ENCODE measurements at places on chromosomes 4 and X.
A peak's percentile ranks its signal among the peaks of the same experiment; 100 is the strongest.

GRCh38 chr4:94469221-94469784 is 17.6 kb downstream of the PDLIM5 start:
- DNase-seq = no peak

GRCh38 chr4:108166441-108167315 is 2.1 kb downstream of the LEF1 start:
- DNase-seq = peak; percentile 67

- no peak for DNase-seq
Observed at GRCh38 chr4:73741031-73741749, 821 bp downstream of the CXCL8 start.

DNA sequence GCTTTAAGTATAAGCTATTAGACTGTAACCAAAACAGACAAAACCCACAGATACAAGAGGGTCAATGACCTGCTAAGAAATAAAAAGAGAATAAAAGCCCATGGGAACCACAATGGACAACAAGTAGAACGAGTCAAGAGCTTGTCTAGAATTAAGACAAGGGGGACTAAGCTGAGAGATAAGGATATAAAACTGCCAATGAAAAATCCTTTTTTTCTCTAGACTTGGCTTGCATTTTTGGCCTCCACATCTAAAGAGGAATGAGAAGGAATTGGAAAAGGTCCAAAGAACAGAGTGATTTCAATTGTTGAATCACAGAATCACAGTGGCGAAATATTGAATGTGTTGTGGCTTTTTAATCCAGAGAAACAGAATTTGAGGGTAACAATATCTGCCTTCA is 135.7 kb downstream of the QDPR start:
- no peak for DNase-seq

GRCh38 chr4:152117933-152118507 is 357.2 kb upstream of the GATB start:
- no peak for DNase-seq

- no peak for DNase-seq
Observed at GRCh38 chr4:1029529-1029928, 18.1 kb downstream of the FGFRL1 start.

DNA sequence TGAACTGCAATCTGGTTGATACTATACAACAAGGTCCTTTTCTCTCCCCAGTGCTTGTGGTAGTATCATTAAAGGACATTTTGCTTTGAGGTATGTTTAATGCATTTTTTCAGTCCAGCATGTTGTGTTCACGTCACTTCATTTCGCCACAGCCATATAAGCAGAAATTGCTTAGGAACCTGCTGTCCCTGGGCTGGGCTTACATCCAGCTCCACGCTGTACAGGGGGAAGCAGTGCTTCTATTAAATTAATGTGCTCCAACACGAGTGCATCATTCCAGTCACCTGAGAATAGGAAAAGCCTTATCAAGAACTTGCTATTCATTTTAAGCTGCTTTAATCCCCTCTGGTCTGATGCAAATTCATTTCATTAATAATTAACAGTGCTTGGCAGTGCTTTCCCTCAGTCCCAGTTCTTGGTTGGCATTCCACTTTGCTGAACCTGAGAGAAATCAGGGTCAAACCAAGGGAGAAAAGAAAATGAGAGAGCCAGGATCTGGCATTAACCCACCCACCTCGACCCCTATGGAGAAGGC is 47.4 kb upstream of the PTCHD1 start:
- no peak for DNase-seq

GRCh38 chr4:105162123-105162796 is 15.6 kb downstream of the TET2 start:
- DNase-seq = no peak

GRCh38 chr4:38832206-38832605 is 24.4 kb downstream of the TLR6 start:
- no peak for DNase-seq

GRCh38 chrX:107724653-107725052 is 50.9 kb downstream of the TSC22D3 start:
- no peak for DNase-seq

- DNase-seq = no peak
Observed at GRCh38 chr4:183988874-183989273, 83.8 kb downstream of the STOX2 start.

GRCh38 chrX:130039847-130040246 is 57.4 kb downstream of the BCORL1 start:
- no peak for DNase-seq

DNA sequence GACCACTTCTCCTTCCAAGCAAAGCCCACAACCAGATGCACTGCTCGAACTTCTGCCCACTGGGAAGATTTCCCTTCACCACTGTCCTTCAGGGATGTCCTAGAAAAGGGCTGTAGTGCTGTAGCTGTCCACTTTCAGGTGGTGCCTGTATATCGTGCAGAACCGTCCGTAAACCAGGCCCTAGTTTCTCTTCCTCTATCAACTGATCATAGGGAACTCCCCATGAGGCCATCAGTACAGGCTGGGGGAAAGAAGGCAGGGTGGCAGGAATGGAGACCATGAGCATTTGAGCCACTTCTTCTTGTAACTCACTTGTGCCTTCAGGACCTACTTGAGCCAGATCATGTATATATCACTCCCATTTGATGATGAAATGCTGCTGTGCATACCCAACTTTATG is 57.3 kb upstream of the FAM9B start:
- DNase-seq = no peak

DNA sequence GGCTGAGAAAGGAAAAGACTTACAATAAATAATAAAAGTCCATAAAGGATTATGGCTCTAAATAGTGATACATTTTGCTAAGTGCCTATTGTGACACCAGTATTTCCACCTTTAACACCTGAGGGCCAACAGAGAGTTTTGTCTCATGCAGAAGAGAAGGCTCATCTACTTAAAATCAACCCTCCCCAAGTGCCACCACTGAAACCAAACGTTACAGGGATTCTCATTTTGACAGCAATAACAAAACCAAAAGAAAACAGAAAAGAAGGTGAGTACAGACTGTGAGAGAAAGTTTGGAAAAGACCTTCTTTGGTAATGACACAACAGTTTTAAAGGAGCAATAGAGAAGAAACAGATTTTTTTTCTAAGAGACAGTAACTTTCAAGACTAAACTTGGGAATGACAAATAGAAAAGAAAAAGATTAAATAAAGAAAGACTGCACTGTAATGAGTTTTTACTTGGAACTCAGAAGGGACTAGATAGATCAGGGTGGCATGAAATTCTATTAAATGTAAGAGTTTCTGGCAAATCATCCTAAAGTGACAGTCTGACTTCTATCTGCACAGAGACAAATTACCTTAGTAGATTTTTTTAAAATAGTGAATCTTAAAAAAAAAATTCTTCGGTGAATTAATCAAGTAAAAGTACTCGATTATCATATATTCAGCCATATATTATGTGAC is 109.7 kb downstream of the ZNF827 start:
- DNase-seq = peak; percentile 13

DNA sequence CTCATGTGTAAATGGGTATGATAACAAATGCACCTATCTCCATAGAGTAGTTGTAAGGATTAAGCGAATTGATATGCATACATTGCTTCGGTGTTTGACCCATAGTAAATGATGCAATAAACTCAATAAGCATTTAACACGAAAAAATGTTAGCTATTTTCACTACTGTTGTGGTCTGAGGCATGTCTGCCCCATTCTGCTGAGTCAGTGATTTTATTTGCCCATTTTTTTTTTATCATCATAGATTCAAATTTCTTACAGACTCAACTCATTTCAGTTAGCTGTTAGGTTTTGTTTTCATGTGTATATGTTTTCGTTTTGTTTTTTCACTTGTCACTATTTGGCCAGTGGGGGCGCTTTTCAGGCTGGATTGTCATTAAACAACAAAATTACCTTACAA is 27.8 kb upstream of the ARHGEF9 start:
- DNase-seq = no peak

GRCh38 chr4:83581411-83582288 is 45.7 kb downstream of the GPAT3 start:
- no peak for DNase-seq

DNA sequence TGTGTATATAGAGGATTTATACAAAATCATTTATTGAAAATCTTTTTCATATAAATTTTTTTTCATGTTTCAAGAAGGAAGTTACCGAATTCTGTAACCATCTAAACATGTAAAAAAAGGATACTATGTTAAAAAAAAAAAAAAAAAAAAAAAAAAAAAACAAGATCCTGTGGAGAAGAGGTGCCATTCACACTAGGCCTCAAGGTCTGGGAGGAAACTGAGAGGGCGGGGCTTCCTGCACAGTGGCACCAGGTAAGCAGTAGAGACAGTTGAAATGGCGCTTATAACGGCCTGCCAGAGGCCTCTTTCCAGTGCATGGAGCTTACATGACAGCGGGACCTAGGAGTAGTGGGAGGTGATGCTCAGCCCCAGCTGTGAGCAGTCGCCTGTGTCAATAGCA is 17.5 kb downstream of the TRAPPC2 start:
- no peak for DNase-seq

- no peak for DNase-seq
Observed at GRCh38 chr4:153481478-153481877, 15.3 kb downstream of the TMEM131L start.

GRCh38 chrX:96170626-96171025 is 514.0 kb upstream of the DIAPH2 start:
- DNase-seq = no peak

DNA sequence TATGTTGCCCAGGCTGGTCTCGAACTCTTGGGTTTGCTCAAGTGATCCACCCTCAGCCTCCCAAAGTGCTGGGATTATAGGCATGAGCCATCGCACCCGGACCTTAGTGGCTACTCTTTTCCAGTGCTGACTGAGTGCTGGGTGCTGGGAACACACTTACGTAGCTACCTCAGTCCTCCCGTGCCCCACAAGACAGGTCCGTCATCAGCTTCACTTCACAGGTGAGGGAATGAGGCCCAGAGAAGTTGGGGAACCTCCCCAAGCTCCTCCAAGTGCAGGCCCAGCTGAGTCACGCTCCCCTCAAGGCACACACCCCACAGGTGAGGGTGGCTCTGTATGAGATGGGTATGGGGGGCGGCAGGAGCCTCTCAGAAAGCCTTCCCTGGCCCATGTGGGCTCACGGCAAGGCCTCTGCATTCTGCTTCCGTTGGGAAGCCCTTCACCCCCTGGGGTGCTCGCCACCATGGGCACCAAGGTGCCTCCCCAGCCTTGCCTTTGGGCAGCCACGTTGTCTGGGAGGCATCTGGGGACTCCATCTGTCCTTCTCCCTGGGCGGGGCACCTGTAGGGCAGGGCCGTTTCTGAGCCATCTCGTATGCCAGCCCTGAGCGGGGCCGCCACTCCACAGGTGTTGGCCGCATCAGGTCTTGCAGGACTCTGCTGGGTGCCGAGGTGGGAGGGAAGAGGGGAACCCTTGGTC is 28.4 kb downstream of the NSG1 start:
- DNase-seq = no peak

DNA sequence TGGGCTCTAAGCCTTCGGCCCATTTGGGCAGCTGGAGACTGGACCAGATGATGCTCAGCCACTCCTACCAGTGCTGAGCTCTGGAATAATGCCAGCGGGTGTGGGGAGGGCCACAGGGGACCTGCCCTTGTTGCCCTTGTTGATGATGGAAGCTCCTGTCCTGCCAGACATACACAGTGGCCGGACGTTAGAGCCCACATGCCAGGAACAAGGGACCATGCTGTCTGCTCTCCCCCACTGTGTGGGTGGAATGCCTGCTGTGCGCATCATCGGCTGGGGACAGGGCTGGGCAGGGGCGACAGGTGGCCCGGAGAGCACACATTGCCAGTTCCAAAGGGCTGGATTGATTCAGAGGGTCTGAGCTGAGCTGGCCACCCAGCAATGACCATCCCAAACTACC is 2.0 kb downstream of the ABLIM2 start:
- no peak for DNase-seq

DNA sequence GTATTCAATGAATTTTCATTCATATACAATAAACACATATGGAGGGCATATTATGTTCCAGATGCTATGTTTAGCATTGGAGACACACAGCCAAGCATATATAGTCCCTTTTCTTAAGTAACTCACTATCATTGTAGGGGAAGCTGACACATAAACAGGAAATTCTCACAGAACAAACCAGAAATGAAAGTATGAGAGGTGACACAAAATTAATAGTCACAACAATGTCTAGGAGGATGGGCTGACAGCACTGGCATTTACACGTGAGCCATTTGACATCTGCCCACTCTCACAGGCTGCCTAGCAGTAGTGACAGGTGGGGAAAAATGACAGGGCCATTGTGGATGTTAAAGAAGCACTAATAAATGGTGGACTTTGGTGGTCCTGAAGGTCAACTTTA is 2.6 kb upstream of the CNOT6L start:
- DNase-seq = no peak

- DNase-seq = no peak
Observed at GRCh38 chr4:83285055-83285407, 433 bp upstream of the COQ2 start.

- no peak for DNase-seq
Observed at GRCh38 chr4:121767166-121767565, 2.2 kb upstream of the SMIM43 start.

DNA sequence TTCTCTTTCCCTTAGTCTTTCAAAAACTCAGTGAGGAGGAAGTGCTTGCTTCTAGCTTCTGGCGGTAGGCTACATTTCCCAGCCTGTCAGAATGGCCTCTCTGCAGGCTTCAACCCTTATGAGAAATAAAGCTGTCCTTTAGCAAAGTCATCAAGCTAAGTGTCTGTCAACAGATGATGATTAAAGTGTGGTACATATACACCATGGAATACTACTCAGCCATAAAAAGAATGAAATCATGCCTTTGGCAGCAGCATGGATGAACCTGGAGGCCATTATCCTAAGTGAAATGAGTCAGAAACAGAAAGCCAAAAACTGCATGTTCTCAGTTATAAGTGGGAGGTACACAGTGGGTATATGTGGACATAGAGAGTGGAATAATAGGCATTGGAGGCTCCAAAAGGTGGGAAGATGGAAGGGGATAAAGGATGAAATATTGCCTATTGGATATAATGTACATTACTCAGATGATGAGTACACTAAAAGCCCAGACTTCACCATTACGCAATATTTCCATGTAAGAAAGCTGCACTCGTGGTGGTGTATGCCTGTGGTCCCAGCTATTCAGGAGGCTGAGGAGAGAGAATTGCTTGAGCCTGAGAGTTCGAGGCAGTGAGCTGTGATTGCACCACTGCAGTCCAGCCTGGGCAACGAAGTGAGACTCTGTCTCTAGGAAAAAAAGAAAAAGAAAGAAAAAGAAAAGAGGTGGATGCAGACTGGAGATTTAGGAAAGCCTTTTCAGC is 7.9 kb downstream of the TRIM2 start:
- no peak for DNase-seq
